EL (cell line): ENCODE measurements at places on chromosomes 2 and 18.

DNA sequence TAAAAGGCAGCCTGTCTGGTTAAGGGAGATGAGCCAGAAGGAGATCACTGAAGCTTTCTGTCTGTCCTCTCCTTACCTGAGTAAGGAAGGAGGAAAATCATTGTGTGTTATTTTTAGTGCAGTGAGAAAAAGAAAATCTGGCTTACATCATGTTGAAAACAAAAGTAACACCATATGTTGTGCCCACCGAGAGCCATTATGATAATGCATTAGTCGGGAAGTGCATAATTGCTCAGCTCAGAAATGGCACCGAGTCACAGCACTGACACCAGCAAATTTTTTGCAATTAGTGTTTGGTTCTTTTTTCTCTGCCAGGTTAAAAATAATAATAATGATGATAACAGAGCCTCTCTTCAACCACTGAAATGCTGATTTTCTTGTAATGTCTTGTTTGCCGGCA lies 46.6 kb downstream of the HNMT start:
- DNase-seq = no peak

DNA sequence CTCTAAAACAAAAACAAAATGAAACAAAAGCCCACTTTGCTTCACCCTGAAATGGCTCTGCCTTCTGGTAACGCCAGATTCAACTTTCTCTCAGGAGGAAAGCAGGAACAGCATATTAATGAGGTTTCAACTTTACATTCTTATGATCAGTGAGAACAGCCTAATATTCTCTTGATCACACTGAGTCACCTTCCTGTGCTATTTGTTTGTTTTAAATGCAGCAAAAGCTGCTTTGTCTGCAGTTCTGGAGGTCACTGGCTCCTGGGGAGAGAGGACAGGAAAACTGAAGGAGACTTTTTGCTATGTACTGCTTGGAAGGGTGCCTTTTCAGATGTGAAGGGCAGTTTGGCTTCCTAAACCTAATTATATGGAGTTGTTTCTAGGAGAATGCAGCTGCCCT lies 48.1 kb downstream of the MAIP1 start:
- DNase-seq = peak; percentile 20

DNA sequence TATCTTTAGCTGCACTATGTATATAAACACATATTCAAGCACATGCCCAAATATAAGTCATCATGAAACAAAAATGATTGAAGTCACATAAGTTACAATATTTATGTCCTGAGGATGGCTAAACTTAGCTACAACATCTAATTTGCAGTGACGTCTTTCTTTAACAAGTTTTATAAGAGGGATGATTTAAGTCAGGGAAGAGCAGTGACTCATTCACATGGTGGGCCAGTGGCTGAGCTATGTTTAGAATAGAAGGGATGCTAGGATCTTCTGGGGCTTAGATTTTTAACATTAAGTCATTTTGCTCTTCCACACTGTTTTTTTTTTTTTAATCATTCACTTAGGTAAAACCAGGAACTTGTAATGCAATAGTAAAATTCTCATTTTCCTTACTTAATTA lies 22.3 kb downstream of the ADCYAP1 start:
- DNase-seq = no peak

DNA sequence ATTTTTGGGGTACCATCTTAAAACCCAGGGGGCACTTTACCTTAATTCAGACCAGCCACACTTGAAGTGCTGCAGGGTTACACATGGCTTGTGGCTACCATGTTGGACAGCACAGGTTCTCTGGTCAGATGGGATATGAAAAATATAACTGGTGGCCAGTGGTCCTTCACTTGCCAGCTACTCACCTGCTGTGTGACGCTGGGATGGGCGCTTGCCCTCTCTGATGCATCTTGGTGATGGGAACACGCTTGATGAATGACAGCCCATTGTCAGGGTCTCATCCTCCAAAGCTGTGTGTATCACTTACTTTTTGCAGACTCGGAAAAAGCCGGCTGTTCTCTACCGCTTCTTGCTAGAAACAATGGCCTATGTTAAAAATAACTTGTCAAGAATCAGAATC lies 22.5 kb downstream of the HJURP start:
- DNase-seq = no peak

DNA sequence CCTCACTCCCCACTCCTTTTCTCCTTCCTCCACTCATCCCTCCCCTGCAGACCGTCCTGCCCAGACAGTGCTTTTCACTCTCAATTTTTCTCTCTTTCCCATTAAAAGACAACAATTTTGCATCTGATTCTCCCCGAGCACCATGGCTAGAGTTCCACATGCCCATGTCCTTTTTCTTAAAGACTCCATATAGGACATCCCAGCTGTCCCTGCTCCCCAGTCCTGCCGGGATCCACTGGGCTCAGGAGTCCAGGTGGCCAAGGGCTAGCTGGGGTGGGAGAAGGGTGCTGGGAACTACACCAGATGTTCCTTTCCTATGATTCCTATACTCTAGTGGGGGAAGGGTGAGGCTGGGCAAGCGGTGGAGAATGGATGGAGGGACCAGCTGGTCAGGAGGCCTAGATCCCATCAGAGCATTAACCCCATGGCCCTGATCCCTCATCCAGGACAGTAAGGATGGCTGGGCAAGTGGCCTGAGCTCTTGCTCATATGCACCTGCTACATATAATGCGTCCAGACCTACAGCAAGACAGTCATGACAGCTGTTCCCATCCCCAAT lies 52.8 kb upstream of the RMDN2 start:
- no peak for DNase-seq

DNA sequence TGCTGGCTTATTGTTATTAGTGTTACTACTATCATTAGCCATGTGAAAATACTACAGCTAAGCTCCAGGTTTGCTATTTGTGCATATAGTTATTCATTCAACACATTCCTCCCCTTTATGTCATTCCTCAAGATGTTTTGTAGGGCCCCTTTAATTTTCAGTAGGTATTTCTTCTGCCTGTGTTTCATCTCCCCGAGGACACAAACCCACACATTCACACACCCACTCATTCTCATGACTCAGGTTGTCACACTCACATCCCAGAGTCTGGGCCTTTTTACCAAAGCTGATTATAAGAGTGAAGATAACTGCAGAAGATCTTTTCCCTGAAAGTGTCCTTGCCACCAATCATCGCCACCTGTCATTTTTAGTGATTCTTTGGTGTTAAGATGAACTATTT lies 68.6 kb upstream of the SPOPL start:
- peak; percentile 41 for DNase-seq

DNA sequence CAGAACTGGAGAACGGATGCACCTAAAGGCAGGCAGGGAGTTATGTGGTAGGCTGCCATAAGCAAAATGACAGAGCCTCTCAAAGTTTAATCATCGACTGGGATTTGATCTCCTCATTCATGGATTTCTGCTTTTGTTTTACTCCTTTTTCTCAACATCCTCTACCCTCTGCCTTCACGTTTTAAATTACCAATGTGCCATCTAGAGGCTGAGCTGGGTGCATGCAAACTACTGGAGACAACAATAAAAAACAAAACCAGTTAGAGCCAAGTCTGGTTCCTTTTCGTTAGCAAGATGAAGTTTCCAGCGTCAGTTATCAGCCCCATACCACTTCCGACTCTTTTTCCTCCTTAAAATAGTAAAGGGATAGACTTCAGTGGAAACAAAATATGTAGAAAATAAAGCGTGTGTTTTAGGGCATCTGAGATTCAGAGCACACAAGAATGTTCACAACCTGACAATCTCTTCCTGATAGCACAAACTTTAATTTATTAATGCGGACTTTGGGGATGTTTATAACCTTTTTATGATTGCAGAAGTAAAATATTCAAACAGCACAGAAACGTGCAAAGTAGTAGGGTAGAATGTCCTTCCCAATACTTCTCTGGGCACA lies 117.0 kb downstream of the LAMA1 start:
- DNase-seq = peak; percentile 30

- no peak for DNase-seq
These were observed 63.9 kb downstream of the NEB start for GRCh38 chr2:151670346-151670745.

- DNase-seq = no peak
These were observed 276.4 kb upstream of the HS6ST1 start for GRCh38 chr2:128594953-128595677.

- no peak for DNase-seq
These were observed 237.6 kb upstream of the HDAC4 start for GRCh38 chr2:239638376-239638775.

GRCh38 chr18:73688851-73689711 lies 458.6 kb downstream of the FBXO15 start:
- peak; percentile 91 for DNase-seq

DNA sequence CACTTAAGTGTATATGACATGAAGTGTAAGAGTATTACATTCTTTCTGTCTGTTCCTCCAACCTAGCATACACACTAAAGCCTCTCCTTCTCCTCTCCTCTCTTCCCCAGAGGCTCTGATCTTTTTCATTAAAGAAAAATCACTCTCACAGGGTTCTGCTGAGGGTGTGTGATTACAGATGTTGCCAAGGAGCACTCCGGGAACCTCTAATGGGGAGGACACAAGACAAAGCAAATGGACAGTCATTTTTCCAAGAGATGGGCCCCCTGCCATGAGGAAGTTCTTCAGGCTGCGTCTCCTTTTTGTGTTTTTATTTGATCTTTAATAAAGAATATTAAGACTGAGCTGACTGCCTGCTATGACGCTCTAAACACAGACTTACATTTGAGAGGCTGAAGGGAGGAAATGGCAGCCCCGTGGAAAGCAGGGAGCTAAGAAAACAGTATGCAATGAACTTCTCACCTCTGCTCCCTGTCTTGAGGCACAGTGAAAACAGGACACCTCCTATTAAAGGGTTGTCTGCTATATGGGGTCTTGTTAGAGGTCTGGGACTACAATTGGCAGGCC lies 578.1 kb downstream of the PIK3C3 start:
- no peak for DNase-seq

DNA sequence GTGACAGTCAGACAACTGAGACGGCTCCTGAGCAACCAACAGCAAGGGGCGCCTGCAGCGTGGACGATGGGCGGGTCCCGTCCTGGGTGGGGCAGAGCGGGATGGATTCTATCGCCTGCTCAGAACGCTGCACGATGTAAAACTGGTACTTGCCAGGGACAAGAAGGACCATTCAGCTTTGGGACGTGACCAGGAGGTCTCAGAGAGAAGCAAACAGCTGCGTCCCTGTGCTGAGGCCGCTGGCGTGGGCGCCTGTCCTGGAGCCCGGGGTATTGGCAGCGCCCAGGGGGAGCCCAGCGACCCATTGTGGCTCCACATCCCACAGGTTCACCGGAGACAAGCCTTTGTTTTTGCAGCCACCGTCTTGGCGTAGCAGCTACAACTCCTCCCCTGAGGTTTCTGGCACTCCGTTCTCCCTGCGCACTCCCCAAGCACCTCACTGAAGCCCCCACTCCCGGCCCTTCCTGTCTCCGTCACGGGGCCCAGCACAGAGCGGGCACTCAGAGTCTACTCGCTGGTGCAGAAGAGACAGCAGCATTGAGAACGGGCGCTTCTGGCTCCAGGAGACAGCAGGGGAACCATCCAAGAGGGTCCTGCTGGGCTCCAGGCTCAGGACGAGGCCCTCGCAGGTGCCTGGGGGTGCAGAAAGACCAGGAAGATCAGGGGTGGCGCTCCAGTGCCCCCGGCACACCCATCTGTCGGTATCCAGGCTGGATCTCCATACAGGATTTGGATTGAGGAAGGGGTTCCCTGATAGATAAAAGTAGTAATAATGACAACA lies 22.1 kb upstream of the KCNG2 start:
- DNase-seq = no peak

DNA sequence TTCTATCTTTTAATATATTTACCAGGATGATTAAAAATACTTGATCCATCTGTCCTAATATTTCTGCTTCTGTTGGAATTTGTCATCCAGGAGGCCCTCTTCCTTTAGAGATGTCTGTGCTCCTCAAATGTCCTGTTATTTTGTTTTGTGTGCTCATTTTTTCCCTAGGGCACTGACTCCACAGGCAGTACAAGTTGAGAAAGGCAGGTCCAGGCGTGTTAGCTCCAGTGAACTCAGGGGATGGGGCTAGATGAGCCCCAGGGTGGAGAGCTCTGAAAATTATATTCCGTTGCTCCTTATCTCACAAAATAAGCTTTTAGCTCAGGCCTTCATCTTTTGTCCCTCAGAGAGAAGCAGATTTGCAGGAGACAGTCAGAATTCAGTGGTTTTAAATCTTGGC lies 105.7 kb downstream of the SLC4A3 start:
- DNase-seq = no peak
